Bladder microvascular endothelial cell (primary cell): ENCODE measurements at places on chromosomes 1 and 21. TPM values are rescaled to one million over a fixed set of nuclear protein-coding genes. Genes with fewer than 3 reads are reported as not detected.

PGLYRP4 gene
- not detected in 2 replicates for total RNA-seq

AK4 gene
- 5.5 and 13.3 TPM in 2 replicates for total RNA-seq

BRDT gene
- not detected in 2 replicates for total RNA-seq

EDN2 gene
- not detected in 2 replicates for total RNA-seq

PLEKHO1 gene
- total RNA-seq = 91.6 and 107 TPM in 2 replicates

CLDN14 gene
- 0.65 and 1.0 TPM in 2 replicates for total RNA-seq

EDARADD gene
- not detected in 2 replicates for total RNA-seq

HSD3B2 gene
- not detected in 2 replicates for total RNA-seq

TRIM45 gene
- total RNA-seq = 0.65 and 1.3 TPM in 2 replicates

C1orf116 gene
- total RNA-seq = under 0.01 TPM in 1 of 2 replicates, not detected in the other

FTCD gene
- total RNA-seq = 0.16 TPM in 1 of 2 replicates, not detected in the other

SYF2 gene
- 23.8 and 26.4 TPM in 2 replicates for total RNA-seq

GPR25 gene
- not detected in 2 replicates for total RNA-seq

CELA3A gene
- total RNA-seq = not detected in 2 replicates

SPRR4 gene
- not detected in 2 replicates for total RNA-seq

KLHDC9 gene
- total RNA-seq = 1.5 and 1.6 TPM in 2 replicates
